Stimulated activated CD8-positive, alpha-beta memory T cell treated with anti-CD3 and anti-CD28 coated beads, Interleukin-15, amount 100 ng/mL, for 4 hours (primary cell): ENCODE measurements at places on chromosomes 5 and 9.

DNA sequence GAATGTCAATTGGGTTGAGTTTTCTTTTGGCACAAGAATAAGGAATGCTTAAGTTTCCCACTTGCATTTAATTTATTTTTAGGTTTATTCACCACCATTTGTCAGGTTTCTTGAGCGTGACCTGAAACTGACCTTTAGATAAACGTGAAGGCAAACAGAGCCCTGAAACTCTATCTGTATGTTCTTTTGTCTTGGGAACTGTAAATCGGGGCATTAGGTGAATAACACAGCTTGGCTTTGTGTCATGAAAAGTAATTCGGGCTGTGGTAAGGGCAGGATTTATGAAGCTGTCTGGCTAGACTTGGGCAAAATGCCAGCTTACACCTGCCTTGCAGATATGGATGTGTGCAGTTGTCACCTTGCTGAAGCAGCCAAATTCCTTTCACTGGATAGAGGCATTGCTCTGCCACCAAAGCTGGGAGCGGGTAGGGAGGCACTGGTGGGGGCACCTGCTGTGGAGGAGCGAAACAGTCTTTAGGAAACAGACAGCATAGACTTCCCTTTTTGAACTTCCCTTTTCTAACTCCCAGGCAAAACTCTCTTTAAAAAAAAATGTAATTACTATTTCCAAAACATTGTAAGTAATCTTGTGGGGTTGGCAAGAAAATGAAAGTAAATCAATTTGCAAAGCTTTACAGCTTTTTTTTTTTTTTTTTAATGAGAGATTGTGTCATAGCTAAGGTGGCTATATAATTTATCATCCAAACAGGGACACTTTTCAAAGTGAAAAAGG, 545.2 kb downstream of the CSNK1G3 start:
- DNase-seq, result no peak

DNA sequence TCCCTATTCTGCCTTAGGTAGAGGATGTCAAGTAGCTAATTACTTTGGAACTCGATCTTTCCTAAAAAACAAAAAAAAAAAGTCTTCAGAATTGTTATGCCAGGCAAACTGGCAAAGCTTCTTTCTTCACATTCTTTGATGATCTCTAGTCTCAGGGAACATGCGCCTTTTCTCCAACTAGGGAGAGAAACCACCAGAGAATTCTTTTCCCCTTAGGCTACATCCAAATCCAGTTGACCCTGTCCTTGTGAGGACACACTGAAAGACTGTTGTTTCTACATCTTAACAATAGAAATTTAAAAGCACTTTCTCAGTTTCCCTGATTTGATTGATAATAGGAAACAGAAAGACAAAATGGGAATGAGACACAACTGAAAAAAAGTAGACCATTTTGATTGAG, 94.7 kb upstream of the ITGA2 start:
- DNase-seq, result no peak

DNA sequence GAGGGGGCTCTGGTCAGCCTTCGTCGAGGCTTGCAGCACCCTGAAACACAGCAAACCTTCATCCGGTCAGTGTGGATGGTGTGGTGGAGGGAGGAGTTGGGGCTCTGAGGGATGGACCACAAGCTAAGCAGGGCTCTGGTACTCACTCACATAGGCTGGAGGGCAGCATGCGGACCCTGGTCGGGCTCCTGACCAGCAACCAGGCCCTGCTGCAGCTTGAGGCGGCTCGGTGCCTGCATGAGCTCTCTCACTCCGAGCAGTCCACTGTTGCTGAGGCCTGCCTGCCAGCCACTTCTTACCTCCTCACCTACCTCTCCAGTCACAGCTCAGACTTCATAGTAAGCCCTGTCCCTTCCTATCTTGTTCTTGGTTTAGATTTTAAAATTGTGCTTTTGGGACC, 2.5 kb downstream of the TMCO6 start:
- DNase-seq, result no peak

- DNase-seq, result no peak
Measured at GRCh38 chr5:153513156-153513555, 22.7 kb downstream of the GRIA1 start.

DNA sequence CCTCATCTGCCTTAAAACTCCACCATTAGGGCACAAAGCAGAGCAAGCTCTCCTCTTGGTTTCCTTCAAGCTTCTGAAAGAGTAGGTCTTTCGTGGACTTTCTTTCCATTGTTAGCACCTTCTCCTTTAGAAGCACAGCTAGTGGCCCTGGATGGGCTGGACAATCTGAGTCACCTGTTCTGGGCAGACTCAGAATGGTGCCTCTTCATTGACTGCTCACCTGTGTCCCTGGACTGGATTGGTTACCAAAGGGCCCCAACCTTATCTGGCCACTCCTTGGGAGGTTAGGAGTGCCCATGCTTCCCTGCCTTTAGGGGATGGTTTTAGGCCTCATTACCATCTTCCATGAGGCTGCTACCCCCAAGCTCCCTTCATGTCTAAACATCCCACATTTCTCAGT, 23.2 kb downstream of the TMEM174 start:
- no peak for DNase-seq

- no peak for DNase-seq
Measured at GRCh38 chr9:12065050-12065449, 628.1 kb upstream of the TYRP1 start.
